ENCODE measurements at places on chromosomes 4 and X.

DNA sequence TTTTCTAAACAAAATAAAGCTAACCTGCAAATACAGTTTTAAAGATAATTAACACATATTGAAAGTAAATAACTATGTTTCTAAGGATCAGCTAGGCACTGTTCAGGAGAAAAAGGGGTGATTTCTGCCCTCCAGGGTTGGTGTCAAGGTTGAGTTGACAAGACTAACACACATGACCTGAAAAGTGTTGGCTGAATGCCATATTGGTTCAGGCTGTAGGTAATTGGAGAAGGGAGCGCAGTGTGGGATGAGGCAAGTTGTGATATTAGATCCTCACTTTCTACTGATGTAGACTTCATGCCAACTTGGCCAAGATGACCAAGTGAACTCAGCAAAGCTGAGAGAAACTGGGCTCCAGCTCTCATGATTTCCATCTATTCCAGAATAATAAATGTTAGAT, 42.2 kb downstream of the PPM1K start:
- DNase-seq: no peak

- DNase-seq: no peak
Measured at GRCh38 chrX:10529344-10529743, 91.0 kb downstream of the MID1 start.

GRCh38 chr4:186845137-186845842, 121.6 kb upstream of the FAT1 start:
- DNase-seq: peak; percentile 85

DNA sequence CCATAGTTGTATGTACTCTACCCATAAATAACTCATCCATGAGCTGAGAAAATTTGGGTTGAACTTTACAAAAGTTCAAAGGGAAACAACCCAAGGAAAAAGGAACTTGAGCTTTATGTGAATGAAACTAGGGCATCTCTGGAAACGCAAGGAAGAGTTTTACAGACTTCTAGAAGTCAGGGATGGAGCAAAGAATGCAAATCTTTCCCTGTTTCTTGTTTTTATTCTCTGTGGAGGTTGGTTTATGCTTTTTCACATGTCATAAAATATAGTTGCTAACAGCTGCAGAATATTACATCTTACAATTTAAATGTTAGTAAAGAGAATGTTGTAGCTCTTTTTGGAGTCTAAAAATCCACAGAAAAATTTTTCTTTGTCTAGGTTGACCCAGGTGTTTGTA, 754.1 kb downstream of the PCDH7 start:
- DNase-seq: no peak

DNA sequence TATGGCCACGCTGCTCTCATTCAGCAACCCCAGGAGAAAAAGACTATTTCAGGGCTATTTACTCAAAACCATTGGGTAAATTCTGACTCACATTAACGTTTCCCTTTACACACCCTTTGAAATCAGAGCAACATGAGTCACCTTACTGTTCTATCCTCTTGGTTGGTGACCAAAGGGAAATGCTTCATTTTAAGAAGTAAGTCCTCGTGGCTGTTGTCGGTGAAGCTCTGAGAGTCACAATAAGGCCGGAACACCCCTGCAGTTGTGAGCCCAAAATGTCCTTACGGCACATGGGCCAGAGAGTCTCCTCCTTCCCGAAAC, 56.3 kb upstream of the SPRY1 start:
- peak; percentile 82 for DNase-seq

DNA sequence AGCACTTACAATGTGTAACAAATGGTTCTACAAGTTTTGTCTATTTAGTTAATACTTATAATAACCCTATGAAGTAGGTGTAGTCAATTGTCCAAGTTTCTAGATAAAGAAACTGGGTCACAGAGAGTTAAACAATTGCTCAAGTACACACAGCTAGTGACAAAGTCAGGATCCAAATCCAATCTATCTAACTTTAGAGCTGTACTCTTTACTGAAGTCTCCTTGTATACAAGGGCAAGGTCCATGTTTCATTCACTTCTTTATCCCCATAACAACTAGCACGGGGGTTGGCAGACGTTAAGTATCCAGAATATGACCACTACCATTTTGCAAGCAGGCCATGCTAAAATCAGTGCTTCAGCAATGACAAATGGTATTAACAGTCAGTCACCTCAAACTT, 141.0 kb downstream of the CHM start:
- no peak for DNase-seq

- no peak for DNase-seq
Measured at GRCh38 chr4:173138624-173139023, 30.0 kb upstream of the GALNT7 start.

GRCh38 chr4:40688446-40689095, 58.9 kb upstream of the RBM47 start:
- no peak for DNase-seq

DNA sequence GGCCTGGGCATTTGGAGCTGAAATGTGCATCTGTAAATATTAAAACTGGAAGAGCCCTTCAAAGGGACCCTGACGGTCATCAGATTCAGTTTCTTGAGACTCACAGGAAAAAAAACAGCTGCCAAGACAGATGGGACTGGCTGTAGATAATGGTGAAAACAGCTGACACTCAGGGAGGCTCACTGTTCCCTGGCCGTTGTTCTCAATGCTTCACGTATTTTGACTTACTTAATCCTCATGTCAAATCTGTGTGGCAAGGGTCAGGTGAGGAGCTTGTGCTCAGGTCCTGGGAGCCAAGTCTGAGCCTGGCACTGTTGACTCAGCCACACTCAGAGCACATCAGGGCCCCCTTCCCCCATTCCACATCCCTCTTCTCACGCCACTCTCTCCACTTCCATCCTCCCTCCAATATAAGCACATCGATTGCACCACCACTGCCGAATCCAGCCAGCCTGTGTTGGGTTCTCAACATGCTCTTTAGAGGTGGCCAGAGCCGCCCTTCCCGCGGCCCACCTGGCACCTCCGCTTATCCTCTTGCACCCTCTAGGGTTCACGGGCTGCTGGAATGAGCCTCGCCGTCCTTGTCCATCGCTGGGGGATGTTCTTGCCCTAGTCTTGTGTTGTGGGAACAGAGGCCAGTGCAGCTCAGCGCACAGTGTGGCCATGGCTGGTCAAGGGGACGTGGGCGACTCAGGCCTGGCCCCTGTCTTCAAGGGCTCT, 40.1 kb downstream of the EVC start:
- DNase-seq: no peak

GRCh38 chr4:35151816-35152572, 1092.3 kb downstream of the ARAP2 start:
- no peak for DNase-seq

- DNase-seq: no peak
Measured at GRCh38 chr4:123162859-123163258, 233.7 kb upstream of the SPRY1 start.

DNA sequence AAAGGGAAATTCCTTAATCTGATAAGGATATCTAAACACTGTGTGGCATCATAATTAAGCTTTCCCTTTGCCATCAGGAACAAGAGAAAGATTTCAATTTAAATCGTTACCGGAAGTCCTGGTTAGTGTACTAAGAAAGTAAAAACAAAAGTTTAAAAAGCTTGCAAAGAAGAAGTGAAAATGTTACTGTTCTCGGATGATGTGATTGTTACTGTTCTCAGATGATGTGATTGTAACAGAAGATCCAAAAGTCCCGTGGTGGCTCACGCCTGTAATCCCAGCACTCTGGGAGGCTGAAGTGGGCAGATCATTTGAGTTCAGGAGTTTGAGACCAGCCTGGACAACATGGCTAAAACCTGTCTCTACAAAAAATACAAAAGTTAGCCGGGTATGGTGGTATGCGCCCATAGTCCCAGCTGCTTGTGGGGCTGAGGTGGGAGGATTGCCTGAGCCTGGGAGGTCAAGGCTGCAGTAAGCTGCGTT, 62.5 kb downstream of the RGS12 start:
- DNase-seq: no peak

Measured in non-pigmented ciliary epithelial cell (primary cell).